DMS53 (cell line): ENCODE measurements at places on chromosomes 5 and 9.

GRCh38 chr5:100430268-100431195 is 104.6 kb upstream of the FAM174A start:
- peak; percentile 74 for DNase-seq

DNA sequence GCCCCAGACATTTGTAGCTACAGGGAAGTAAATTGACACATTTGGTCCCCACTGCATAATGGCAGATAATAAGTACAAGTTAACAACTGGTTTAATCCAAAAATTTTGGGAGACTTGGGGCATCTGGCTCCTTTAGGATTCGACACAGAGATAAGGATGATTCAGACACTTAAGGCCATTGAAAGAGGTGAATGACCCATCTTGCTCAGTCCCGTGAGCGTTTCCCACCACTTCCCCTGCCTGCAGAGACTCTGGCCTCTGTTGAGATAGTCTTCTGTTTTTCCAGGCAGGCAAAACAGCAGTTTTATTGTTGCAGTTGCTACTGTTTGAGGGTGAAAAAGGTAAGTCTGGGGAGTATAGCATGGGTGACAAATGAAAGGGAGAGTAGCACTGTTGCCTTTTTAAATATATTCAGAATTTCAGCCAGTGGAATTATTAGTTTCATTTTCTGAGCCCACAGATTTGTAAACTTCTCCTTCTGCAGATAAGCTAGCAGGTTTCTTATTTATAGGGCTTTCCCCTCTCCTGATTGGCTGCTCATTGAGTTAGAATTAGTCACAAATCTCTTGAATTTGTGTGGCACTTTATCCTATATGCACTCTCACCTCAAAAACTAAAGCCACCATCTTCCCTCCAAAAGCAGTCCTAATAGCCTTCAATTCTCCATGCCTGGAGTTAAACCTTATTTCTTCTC is 19.3 kb downstream of the ACO1 start:
- DNase-seq: no peak

- no peak for DNase-seq
Measured at GRCh38 chr5:35317586-35317985, 87.3 kb upstream of the PRLR start.

DNA sequence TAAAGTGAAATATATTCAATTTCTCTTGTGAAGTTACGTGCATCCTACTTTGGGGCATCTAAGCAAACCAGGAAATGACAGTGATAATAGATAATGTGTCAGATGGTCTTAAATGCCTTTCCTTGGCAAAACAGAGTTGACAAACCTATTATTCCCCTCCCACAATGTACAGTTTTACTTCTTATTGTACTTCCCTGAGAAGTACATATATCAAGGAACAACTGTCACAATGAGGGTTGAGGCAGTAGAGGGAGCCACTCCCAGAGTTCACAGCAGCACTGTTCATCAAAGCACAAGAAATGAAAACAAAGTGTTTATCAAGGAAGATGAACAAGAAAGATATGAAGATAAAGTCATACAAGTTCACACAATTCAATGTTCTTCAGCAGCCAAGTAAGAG is 41.1 kb downstream of the ELAVL2 start:
- no peak for DNase-seq
